ENCODE measurements at places on chromosomes 6 and 20.

DNA sequence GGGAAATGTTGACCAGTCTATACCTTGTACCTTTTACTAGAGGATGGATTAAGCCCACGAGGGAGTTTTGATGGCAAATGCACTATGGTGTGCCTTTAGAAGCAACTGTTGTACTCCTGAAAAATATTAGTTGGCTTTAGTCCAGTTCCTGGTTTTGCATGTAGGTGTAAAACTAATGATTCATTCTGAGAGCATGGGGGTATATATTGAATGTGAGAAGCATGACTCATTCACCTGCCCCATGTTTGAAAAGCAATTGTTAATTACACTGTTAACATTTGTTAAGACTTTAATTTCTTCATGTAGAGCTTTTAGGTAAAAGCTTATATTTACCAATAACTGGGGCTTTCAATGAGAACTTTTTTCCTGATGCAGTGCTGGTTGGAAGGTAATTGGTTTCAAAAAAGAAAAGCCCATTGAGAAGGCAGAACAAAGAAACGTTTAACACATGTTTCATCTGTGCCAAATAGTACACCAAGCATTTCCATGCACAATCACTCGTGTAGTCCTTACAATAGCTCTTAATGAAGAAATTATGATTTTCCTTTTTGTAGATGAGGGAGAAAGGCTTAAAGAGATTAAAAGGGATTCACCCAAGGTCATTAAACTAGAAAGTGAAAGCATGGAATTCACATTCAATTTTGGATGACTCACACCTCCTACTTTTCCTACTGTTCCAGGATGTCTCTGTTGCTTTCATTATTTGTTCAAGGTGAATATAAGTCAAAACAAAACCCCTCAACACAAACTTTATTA is 134.1 kb downstream of the CCDC170 start:
- no peak for DNase-seq

- no peak for DNase-seq
Measured at GRCh38 chr20:5430670-5431069, 113.9 kb upstream of the PROKR2 start.

DNA sequence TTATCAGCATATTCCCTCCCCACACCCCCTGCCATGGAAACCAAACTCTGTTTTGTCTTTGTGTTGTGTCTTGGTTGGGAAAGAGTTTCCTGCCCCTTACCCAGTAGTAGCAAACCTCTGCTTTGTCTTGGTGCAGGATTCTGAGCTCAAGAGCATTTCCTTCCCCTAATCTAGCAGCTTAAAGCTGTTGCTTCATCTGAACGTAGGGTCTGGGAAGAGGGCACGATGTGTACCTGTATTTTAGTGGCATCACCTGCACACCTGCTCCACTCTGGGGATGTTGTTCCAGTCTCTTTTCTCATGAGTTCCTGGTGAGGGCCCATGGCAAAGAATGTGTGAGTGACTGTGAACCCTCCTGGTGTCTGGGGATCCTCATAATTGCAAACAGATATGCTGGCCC is 164.7 kb downstream of the SCP2D1 start:
- DNase-seq = no peak

DNA sequence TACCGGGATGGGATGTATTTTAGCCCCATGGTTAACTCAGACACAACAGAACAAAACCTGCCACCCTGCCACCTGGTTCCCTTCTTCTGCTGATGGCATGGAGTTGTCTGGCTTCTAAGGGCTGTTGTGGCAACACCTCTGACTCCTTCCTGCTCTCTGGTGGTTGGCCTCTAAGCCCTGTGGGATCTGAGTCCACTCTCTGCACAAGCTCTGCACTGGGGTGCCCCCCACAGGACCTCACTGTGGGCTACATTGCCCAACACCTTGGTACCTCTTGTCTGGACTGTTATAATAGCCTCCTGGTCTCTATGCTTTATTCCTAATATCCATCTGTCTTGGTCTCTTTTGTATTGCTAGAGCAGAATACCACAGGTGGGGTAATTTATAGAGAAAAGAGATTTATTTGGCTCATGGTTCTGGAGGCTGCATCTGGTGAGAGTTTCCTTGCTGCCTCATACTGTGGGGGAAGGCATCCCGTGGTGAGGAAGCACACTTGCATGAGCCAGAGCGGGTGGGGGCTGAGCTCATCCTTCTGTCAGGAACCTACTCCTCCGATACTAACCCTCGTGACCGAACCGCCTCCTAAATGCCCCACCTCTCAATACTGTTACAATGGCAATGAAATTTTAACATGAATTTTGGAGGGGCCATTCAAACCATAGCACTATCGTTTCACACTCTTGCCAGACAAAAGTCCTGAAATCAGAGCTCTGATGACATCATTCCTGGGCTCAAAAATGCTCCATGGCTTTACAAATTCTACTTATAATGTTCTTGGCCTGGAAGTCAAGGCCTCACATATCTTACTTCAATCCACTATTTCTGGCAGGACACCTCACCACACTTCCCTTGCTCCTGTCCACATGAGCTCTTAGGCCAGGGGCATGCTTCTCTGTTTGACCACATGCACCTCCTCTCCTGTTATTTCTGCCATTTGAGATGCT is 127.2 kb downstream of the PAX1 start:
- no peak for DNase-seq

GRCh38 chr6:134436281-134436815 is 118.4 kb upstream of the SGK1 start:
- DNase-seq = peak; percentile 29

GRCh38 chr20:62605236-62605943 is 36.9 kb upstream of the SLCO4A1 start:
- DNase-seq = no peak

DNA sequence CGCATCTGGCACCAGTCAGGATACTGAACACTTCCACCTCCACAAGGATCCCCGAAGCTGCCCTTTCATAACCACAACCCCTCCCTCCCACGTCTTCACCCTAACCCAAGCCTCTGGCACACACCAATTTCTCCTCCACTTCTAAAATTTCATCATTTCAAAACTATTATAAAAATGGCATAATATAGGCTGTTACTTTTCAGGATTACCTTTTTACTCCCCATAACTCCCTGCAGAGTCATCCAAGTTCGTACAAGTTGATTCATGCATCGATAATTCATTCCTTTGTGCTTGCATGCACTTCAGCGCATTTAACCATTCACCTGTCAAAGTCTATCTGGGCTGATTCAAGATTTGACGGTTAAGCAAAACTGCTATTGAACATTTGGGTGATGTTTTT is 30.6 kb upstream of the LY86 start:
- DNase-seq = no peak

GRCh38 chr6:27066802-27067201 is 180.7 kb upstream of the PRSS16 start:
- no peak for DNase-seq

- no peak for DNase-seq
Measured at GRCh38 chr6:125082908-125083683, 70.5 kb upstream of the TPD52L1 start.

GRCh38 chr6:16741112-16742016 is 19.9 kb downstream of the ATXN1 start:
- DNase-seq = no peak

- no peak for DNase-seq
Measured at GRCh38 chr20:20621195-20621594, 91.2 kb downstream of the RALGAPA2 start.

GRCh38 chr6:100719883-100720682 is 161.0 kb downstream of the ASCC3 start:
- DNase-seq = no peak

- DNase-seq = no peak
Measured at GRCh38 chr6:144311361-144311760, 26.2 kb downstream of the UTRN start.

DNA sequence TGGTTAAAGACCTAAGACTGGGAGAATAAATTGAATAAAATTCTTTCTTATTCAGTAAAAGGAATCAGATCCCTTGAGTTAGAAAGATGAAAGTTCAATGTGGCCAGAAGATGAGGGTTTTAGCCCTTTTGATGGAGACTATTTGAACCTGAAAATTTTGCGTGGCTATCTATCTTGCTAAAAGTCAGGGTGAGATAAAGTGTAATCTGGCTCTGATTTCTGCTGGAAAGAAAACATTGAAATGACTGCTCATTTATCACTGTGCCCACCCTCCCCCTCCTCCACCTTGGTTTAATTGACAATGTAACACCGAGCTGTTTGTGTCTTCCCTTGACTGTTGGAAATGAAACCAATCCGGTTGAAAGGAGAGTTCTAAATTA is 32.9 kb upstream of the TCF21 start:
- DNase-seq = no peak

- DNase-seq = no peak
Measured at GRCh38 chr6:131065112-131065823, 2.2 kb upstream of the EPB41L2 start.

GRCh38 chr6:136210398-136211165 is 39.5 kb downstream of the MTFR2 start:
- no peak for DNase-seq

GRCh38 chr6:142387997-142388815 is 86.4 kb downstream of the ADGRG6 start:
- no peak for DNase-seq

- no peak for DNase-seq
Measured at GRCh38 chr6:105633814-105634213, 230.9 kb upstream of the PREP start.

- no peak for DNase-seq
Measured at GRCh38 chr20:61328911-61329558, 77.0 kb downstream of the CDH4 start.

DNA sequence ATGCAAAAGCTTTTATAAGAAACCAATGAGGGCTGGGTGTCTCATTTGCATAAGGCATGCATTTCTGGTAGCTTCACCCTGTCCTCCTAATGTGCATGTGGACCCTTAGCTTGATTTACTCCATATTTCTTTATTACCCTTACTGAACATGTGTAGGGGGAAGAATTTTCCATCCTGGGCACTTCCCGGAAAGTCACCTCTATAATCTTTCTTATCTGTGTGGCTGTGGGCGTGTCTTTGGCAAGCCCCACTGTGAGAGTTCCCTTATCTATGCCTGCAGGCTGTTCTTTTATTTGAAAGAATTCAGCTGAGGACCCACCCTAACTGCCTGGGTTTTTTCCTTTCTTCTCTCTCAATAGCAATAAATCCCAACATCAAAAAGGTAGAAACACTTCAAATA is 627.8 kb downstream of the DOK5 start:
- no peak for DNase-seq

GRCh38 chr6:154370545-154370944 is 13.9 kb upstream of the IPCEF1 start:
- no peak for DNase-seq

GRCh38 chr6:113487489-113488058 is 369.6 kb upstream of the MARCKS start:
- no peak for DNase-seq

DNA sequence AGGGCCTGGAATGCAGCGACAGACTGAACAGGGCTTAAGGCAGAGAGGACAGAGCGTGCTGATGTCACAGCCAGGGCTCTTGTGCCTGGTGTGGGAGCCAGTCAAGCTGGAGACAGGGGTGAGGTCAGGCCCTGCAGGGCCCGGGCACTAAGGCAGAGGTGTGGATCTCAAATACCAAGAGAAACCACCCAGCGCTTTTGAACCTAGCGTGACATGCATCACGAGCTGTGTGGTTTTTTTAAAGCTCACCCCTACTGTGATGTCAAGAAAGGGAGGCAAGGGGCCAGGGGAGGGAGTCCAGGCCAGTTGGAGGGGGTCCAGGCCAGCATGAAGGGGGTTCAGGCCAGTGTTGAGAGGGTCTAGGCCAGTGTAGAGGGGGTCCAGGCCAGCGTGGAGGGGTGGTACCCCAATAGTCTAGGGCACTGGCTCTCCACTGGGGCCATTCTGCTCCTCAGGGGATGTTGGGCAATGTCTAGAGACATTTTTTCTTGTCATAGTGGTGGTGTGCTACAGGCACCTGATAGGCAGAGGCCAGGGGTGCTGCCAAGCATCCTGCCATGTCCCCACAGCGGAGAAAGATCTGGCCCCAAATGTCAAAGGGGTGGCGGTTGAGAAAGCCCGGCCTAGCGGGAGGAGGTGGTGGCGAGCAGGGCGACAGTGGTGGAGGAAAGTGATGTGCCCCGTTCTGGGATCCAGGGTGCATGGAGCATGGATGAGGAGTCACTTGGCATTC is 42.6 kb downstream of the RBM38 start:
- no peak for DNase-seq

GRCh38 chr20:16476032-16476431 is 97.2 kb downstream of the KIF16B start:
- DNase-seq = no peak

DNA sequence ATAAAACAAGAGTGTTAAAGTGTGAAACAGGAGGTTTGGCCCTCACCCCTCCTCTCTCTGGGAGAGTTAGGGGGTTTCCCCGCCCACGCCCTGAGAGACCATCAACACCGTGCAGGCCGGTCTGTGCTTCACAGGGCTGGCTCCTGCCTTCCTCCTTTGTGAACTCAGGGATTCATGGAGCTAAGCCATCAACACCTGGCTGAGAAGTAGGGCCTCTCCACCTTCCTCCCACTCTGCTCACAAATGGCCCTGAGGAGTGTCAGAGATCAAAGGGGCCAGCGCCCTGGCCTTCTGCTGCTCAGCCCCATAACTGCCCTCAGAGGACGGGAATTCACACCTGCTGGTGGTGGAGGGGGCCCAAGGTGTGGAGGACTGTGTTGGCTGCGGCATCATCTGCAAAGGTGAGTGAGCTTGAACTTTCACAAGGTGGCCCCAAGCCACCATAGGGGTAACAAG is 88.6 kb downstream of the PSMB1 start:
- DNase-seq = peak; percentile 24

DNA sequence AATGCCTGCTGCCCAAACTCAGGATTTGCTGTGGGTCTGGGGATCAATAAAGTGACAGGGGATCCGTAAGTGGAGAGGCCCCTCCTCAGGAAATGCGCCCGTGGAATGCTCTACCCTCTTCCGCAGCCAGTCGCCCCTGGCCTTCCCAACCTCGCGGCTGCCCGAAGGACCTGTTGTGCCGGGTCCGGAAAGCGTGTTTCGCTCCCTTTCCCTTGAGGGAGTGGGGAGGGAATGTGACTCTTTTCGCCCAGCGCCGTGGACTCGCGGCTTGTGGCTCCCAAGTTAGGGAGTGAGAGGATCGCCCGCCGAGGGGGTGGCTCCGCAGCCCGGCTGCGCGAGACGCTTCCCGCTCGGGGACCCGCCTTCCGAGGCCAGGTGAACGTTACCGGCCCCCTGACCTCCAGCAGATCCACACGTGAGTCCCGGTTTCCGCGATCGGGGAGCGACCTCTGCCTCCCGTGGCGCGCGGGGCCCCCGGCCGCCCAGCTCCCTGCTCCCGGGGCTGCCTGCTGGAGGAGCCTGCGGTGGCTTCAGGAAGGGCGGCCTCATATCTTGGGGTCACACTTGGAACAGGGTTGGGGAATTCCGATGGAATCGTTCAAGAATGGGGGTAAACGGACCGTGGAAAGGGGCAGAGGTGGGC is 666 bp downstream of the TPD52L1 start:
- DNase-seq = no peak

DNA sequence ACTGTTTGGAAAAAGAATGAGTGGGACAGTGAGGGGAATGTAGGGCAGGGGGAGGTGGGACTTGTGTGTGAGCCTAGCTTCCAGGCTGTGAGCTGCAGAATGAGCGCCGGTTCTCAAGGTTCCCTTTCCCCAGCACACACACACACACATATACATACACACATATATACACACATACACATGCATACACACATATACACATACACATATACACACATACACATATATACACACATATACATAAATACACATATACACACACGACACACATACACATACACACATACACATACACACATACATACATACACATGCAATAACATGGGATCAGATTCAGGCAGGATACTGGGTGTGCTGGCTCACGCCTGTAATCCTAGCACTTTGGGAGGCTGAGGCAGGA is 66.5 kb downstream of the CNBD2 start:
- DNase-seq = no peak
